ENCODE measurements at places on chromosomes 2 and 18.

- no peak for DNase-seq
Measured at GRCh38 chr2:162556996-162557395, 213.1 kb downstream of the GCA start.

- no peak for DNase-seq
Measured at GRCh38 chr2:222993920-222994650, 57.9 kb upstream of the KCNE4 start.

DNA sequence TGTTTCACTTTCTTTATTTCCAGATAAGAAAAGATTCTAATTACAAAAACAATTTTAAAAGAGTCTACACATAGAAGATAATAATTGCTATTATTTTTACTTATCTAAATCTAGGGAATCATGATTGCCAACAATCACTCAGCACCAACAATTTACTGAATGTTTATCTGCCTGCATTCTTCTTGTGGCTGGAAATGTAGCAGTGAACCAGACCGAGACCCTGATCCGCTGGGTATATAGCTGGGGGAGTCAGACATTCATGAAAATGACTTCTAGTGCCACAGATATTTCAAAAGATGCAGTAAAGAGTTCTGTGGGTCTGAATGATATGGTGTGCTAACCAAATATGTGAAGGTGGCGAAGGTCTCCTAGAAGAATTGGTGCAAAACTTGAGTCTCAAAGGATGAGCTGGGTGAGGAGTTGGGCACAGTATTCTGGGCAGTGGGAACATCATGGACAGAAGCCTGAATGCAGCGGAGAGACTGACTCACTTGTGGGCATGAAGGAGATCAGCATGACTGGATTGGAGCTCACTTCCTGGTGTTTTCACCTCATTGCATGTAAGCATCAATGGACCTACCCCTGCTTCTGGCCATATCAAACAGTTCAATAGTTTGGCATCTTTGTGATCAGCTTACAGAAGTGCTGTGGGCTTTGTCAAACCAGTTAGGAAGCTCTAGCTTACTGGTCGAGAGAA lies 26.1 kb upstream of the FN1 start:
- no peak for DNase-seq

- DNase-seq = peak; percentile 34
Measured at GRCh38 chr2:60507211-60507965, 46.1 kb downstream of the BCL11A start.

GRCh38 chr2:43075054-43075593 lies 151.3 kb downstream of the ZFP36L2 start:
- no peak for DNase-seq

DNA sequence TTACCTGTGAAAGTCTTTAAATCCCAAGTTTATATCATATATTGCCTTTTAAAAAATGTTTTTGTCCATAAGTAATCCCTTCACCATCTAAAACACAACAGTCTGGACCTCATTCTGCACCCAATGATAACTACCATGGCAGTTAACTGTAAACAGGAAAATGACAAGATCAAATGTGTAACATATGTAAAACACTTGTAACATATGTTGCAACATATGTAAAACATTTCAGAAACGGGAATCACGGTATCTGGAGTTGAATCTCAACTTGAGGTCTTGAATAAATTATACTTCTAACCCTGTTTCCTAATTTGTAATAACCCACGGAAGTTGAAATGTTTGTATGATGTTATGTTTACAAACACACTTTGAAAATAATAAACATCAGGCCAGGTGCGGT lies 6.2 kb downstream of the LRPPRC start:
- DNase-seq = no peak

DNA sequence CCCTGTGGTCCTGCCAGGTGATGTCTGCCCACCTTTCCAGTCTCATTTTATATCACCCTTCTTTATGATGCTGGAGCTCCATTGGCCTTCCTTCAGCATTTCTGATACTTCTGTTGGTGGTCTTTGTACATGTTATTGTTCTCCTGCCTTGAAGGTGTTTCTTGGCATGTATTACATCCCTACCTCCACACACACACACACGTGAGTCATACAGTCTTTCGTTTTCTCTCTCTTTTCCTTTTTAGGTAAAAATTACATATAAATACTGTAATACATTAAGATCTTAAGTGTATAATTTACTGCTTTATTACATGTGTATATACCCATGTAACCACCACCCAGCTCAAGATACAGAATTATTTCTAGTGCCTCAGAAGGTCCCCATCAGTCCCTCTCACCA lies 10.2 kb upstream of the ADGRF3 start:
- no peak for DNase-seq

GRCh38 chr2:224196810-224197209 lies 157.7 kb upstream of the SERPINE2 start:
- no peak for DNase-seq

GRCh38 chr18:77170890-77171410 lies 38.4 kb upstream of the MBP start:
- no peak for DNase-seq

- DNase-seq = no peak
Measured at GRCh38 chr2:236915726-236916125, 170.0 kb upstream of the COPS8 start.

DNA sequence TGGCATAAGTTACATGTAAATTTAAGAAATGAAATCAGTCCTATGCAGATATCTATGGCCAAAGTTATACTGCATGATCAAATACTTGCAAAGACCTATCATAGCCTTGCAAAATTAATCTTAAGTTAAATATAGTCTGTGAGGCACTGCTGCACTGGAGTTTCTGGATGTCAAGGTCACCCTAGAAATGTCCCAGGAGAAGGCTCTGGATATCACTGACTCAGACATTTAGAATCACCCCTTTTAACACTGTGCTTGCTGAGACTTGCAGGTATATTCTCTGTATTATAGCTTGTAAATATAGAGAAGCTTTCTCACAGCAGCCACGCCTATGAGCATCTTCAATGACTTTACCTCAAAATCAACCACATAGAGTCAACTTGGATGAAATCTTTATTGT lies 51.5 kb downstream of the ETAA1 start:
- DNase-seq = no peak

- DNase-seq = peak; percentile 1
Measured at GRCh38 chr2:181683518-181684453, 3.5 kb upstream of the NEUROD1 start.

DNA sequence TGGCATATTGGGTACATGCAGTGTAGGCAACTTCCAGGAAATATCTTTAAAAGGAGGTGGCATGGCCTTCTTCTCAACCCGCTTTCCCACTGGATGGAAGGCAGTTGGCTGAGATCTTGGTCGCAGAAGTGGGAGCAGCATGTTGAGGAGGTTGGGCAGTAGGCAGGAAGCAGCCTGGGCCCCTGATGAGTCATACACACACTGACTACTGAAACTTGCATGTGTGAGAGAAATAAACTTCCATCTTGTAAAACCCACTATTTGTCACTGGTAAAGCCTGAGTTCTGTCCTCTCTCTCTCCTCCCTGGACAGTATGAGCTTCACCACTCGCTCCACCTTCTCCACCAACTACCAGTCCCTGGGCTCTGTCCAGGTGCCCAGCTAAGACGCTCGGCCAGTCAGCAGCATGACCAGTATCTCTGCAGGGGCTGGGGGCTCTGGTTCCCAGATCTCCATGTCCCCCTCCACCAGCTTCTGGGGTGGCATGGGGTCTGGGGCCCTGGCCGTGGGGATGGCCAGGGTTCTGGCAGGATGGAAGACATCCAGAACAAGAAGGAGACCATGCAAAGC lies 233.8 kb upstream of the SPRED2 start:
- DNase-seq = no peak

DNA sequence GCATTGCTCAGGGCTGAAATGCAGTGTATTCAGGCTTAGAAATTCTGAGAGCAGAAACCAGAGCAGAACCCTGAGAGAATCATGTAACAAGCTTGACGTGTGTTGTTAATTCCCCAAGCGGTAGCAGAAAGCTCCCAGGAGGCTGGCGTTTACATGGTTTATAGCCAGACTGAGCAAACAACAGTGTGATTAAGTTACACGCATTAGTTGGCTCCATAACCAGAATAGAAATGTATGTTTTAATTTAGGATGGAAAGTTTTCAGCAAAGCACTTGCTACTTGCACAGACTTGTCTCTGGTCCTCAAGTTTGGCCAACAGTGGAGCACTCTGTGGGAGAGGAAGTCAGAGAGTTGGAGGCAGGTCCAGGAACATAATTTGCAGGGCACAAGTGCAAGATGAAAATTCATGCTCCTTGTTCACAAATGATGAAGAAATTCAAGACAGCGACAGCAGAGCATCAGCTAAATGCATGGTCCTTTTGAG lies 69.3 kb downstream of the MAPK4 start:
- DNase-seq = no peak

- no peak for DNase-seq
Measured at GRCh38 chr2:217225596-217225995, 365.7 kb upstream of the TNP1 start.

DNA sequence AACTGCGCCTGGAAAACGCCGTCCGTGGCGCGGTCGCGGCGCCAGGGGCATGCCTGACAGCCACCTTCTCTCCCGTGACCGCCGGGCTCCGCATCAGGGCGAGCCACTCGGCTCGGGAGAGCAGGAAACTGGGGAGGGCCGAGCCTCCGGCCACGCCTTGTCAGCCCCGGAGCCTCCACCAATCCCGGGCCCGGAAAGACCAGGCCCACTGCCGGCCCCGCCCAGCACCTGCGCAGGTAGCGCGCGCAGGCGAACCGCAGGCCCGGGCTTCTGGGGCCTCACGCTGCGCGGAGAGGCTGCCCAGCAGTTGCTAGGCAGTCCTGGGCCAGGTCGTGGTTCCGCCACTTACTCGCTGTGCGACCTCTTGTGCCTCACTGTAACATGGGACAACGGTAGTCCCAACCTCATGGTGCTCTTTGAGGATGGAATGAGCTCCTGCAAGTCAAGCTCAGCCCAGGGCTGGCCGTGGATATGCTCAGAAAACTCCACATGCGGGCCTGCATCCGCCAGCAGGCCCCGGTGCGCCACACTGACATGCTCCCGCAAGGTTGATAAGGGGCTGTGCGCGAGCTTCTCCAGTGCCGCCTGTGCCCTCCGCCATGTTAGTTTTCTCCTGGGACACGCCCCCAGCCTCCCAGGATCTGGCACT lies 97.1 kb downstream of the INHBB start:
- peak; percentile 8 for DNase-seq

- DNase-seq = no peak
Measured at GRCh38 chr2:42949125-42949524, 156.7 kb upstream of the HAAO start.

- DNase-seq = no peak
Measured at GRCh38 chr2:206079699-206080465, 6.1 kb downstream of the INO80D start.

DNA sequence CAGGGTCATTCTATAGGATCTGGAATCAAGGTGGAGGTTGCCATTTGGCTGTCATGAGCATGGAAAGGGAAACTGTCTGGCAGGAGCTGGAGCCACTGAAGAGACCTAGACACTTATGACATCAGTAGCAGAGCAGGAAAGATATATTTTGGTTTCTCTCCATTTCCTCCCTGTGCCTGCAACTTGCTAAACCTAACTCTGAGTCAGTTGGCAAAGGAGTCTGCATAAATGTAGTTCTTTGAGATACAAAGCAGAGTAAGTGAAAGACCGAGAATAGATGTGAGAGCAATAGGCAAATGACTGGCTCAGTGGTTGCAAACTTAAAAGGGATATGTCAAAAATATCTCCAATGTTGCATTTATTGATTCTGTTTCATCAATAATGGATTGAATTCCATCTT lies 757.7 kb downstream of the KCNJ3 start:
- DNase-seq = no peak

DNA sequence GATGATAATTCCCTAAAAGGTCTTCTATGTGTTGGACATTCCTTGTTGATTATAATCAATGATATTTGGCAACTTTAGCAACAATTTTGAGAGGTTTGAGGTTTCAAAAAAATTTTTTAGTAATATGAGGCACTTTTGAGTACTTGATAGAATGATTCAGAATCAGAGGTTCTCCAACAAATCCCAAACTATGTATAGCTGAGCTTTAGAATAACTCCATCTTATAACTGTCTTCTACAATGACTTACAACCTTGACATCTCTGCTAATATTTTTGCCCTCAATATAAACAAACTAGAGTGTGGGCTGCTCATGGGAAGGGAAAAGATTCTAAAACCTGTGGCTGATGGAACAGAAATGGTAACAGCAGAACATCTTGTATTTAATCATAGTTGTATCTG lies 21.5 kb upstream of the SERPINB7 start:
- DNase-seq = no peak

GRCh38 chr18:46866523-46866922 lies 50.8 kb downstream of the PIAS2 start:
- no peak for DNase-seq

- DNase-seq = no peak
Measured at GRCh38 chr2:132599556-132599955, 70.4 kb downstream of the LYPD1 start.

DNA sequence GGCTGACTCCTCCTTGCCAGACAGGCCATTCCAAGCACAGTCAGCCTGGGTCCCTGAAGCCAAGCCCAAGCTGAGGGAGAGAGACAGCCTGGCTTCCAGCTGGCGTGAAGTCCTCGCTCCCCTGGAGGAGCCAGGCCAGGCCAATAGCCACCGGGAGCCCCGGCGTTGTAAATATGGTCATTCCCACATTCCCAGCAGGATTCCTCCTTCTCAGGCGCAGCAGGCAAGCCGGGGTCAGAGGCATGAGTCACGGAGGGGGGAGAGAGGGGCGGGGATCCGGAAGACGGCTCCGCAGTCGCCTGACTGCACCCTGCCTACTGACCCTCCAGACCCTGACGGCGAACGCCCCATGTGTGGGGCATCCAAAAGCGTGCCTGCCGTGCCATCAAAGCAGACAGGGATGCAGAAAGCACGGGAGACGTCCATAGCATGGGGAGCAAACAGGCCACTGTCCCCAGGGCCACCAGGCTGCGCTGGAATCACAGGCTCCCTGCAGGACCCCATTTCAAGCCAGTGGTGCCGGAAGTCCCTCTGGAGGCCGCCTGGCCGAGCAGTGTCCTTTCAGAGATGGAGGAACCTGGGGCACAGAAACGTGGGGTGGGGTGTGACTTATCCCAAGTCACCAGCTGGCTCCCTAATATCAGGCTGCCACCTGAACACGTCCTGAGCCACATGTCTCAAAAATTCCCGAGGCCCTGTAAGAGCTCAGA lies 48.2 kb downstream of the TWIST2 start:
- DNase-seq = no peak

DNA sequence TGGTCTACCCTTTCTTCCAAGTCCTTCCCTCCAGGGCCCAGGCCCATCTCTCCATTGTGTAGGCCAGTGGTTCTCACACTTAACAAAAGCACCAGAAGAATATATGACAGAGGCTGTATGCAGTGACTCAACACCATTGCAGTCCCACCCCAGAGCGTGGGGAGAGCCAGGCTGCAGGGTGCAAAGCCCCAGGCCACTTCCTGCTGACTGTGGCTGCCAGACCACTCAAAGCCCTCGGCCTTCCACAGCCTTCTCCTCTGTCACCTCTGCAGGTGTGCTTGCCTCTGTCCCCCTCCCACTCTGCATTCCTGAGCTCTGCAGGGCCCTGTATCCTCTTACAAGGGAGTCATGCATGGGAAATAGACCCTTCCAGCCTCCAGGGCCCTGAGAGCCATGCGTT lies 40.4 kb upstream of the ARHGEF4 start:
- DNase-seq = no peak

- no peak for DNase-seq
Measured at GRCh38 chr18:73715210-73715670, 432.4 kb downstream of the FBXO15 start.

Measured in thymus (tissue), 14 donors.